ENCODE measurements at places on chromosomes 6 and 20.

GRCh38 chr6:15734118-15734897, 71.5 kb upstream of the DTNBP1 start:
- no peak for DNase-seq

DNA sequence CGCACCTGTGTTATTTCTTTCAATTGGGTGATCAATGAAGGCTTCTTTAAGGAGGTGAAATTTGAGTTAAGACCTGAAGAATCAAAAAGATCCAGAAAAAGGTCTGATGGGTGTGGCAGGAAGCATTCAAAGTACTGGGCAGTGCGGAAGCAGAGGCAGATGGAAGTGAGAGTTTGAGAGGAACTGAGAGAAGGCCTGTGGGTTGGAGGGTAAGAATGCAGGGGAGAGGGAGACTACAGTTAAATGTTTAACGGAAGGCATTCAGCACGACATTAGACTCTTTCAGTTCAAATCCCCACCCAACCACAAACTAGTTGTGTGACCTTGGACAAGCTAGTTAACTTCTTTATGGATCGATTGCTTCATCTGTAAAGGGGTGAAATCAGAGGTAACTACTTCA, 50.5 kb upstream of the GCM1 start:
- DNase-seq: no peak

- DNase-seq: no peak
These were observed 52.1 kb upstream of the VSTM2L start for GRCh38 chr20:37850724-37851355.

DNA sequence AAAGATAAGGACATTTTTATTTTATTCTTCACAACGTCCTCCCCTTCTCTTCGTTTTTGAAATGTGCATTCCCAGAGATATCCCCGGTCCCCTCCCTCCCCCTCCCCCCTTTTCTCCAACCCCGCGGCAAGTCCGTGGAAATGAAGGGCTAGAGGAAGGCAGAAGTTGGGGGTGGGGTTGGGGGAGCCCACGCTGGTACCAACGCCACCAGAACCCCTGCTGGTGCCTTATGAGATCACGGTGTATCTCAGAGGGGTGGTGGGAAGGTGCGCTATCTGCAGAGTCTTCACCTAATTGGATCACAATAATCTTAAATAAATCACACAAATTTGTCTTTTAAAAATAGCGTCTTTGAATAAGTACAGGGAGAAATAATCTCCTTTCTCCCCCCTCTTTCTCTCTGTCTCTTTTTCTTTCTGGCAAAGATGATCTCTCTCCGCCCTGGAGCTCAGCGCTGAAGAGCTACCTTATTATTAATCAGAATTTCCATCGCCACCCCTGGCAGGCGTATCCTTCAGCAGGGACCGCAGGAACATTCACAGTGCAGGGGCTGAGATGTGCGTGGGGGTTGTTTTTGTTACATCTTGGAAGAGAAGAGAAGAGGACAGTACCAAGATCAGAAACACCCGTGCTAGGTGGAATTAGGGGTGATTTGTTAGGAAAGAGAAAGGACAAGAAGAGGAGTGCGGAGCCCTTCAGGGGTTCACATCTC, 915 bp downstream of the CLVS2 start:
- DNase-seq: no peak

GRCh38 chr20:57335392-57335791, 5.8 kb downstream of the SPO11 start:
- DNase-seq: peak; percentile 49

- DNase-seq: no peak
These were observed 199.0 kb upstream of the HSF2 start for GRCh38 chr6:122200440-122200839.

- DNase-seq: no peak
These were observed 2.5 kb upstream of the RAET1G start for GRCh38 chr6:149925253-149925973.

DNA sequence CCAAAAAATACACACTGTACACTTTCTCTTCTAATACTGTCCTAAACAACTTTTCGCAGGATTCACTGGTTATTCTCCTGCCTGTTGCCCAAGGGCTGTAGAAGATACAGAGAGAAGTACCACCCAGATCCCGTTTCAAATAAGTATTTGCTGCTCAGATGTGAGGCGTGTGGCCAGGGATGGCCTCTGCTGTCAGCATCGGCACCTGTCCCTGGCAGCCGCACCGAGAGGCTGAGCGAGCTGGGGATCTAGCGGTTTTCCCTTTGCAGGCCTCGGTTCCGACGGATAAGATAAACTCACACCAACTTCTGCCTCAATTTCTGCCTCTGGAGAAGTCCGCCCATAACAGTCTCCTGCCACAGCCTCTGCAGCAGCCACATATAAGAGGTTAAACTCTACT, 685.2 kb upstream of the AGPAT4 start:
- no peak for DNase-seq

DNA sequence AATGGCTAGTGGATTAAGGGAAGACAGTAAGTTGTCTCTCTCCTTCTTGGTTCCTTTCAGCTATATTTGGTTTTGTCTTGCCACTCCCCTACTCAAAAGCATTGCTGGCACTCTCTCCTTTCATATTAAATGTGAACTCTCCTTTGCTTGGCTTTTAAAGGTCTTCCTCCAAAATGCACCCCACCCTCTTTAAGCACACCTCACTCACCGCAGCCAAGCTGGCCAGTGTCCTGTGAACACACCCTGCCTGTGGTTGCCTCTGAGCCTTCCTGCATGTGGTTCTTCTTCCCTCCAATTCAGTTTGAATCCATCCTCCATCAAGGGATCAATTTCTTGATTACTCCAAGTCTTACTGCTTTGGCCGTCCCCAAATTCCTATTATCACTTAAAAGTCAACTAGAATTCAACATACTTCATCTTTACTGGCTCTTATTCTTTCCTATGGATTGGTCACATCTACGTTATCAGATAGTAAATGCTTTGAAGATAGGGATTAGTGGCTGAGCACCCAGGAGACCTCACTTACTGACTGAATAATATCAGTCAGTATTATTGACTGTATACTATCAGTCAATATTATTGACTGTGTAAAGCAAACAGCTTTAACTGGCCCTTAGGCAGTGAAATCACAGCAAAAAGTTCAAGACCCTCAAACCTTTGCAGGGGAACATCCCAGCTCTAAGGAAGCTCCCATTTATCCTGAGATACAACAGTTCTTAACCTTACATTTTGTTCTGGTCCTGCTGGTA, 41.6 kb upstream of the SPDEF start:
- no peak for DNase-seq

DNA sequence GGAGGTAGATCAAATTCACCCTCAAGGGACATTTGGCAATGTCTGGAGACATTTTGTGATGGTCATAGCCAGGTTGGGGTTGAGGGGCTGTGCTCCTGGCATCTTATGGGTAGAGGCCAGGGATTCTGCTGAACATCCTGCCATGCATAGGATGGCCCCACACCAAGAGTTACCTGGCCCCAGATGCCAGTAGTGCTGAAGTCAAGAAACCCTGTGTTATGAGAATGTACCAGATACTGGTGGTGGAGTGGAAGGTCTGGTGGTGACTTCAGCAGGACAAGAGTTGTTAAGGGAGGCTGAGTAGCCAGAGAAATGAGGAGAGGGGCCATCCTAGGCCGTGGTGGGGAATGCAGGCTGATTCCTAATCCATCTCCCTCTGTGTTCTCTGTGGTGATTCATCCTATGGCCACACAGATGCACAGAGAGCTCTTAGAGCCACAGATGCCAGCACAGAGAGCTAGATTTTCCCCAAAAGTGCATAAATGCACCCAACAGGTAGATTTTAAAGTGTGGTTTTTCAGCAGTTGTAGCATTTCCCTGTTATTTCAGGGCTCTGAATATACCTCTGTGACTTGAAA, 43.6 kb downstream of the CDYL start:
- DNase-seq: peak; percentile 53

- peak; percentile 57 for DNase-seq
These were observed 120.2 kb downstream of the MBOAT1 start for GRCh38 chr6:20092071-20092566.

DNA sequence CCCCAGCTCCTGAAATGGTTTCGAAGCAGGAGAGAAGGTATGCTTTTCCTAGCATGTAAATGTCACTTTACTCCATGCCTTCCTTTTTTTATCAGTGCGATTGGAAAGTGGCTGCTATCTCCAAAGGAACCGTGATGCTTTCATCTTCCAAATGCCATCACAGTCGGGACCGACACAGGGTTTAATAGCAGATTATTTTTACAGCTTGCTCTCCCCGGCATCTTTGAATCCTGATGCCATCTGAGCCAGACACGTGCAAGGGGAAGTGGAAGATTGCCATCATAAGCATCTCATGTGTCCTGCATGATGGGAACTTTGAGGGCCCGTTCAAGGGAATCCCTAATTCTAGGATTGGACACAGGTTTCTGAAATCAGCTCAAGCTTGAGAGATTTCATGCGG, 253.4 kb upstream of the KCNG1 start:
- peak; percentile 28 for DNase-seq

GRCh38 chr6:170234419-170234818, 56.5 kb downstream of the DLL1 start:
- DNase-seq: no peak

GRCh38 chr20:44651684-44652423, at the start of gene ADA:
ADA (minus strand) TSS chr20:44651699; CDS start chr20:44651607, 92 bp downstream.
- peak; percentile 64 for DNase-seq
